ENCODE measurements at places on chromosomes 3 and 15.

GRCh38 chr3:16884084-16884747 is 539 bp upstream of the PLCL2 start:
- no peak for DNase-seq

- DNase-seq = no peak
Measured at GRCh38 chr15:44275150-44275830, 13.2 kb upstream of the GOLM2 start.

DNA sequence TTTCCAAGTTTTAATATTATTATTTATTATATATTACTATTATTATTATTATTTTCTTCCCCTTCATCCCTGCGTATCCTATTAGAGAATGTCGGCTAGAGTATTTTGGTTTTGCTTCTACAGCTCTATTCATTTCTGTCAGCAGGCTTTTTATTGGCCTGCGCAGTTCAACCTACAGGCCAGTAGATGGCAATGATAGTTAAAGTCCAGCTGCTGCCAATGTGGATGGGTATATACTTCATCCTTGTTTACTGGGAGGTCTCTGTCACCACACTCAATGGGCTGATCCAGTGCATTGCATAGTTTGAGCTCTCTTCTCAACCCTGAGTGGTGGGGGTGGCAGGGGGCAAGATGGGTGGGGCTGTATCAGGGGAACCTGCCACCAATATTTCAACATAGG is 799.8 kb downstream of the NSUN3 start:
- no peak for DNase-seq

- DNase-seq = peak; percentile 97
Measured at GRCh38 chr15:98154863-98155262, 194.4 kb downstream of the ARRDC4 start.

- no peak for DNase-seq
Measured at GRCh38 chr3:138200424-138200823, 13.3 kb downstream of the ARMC8 start.

GRCh38 chr3:49570028-49570654 is 15.9 kb downstream of the BSN start:
- no peak for DNase-seq
